ENCODE measurements at places on chromosomes 6 and 20.
A peak's percentile ranks its signal among the peaks of the same experiment; 100 is the strongest.

- peak; percentile 75 for DNase-seq
These were observed 1.9 kb downstream of the DDAH2 start for GRCh38 chr6:31727034-31727716.

DNA sequence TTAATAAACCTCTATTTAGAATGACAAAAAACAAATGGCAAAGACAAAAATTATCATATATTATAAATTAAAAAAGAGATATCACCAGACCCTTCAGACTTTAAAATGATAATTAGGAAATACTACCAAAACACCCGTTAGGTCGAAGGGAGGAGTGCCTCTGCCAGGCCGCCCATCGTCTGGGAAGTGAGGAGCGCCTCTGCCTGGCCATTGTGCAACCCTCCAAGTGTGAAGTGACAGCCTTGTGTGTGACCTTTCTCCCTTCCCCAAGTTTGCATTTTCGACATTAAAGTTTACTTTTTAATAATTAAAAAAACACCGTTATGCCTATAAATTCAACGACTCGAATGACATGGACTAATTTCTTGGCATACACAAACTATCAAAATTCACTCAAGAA lies 64.5 kb upstream of the TASP1 start:
- no peak for DNase-seq

- DNase-seq, result no peak
These were observed 7.9 kb downstream of the ZC2HC1B start for GRCh38 chr6:143872201-143872600.

GRCh38 chr6:154830771-154831170 lies 97.6 kb downstream of the SCAF8 start:
- no peak for DNase-seq

DNA sequence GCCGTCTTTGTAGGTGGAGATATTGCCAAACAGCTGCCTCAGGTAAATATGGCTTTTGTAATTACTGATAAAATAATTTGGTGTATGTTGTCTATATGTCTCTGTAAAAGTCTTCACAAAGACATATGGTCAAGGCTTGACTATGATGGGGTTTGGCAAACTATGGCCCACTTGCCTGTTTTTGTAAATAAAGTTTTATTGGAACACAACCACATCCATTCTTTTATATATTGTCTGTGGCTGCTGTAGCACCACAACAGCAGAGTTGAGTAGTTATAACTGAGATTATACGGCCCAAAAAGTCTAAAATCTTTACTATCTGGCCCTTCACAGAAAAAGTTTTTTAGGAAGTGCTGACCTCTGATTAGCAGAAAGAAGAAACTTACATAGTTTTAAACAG lies 133.6 kb downstream of the DNAH8 start:
- no peak for DNase-seq

DNA sequence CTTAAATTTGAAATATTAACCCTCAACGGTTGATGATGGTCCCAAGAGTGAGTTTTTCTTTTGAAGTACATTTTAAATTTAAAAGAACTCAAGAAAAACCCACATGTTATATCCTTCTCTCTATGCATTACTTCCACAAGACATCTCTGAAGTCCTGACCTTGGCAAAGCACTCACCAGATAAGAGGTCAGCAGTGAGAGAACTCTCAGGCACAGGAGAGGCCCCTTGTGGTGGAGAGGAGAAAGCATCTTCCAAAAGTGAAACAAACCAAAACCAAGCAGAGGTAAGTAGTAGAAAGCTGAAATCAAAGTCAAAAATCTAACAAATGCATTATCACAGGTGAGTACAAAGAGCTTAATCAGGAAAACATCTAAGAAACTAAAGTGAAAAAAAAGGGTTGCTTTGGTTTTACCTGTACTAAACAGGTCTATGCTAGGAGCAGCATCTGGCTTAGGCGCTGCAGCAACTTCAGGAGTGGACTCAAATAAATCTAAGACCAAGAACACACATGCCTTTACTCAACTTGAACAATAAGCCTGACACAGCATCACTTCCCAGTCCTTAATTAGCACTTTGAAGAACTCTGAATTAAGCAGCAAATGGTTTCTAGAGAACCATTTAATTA lies 80.5 kb downstream of the PRSS35 start:
- no peak for DNase-seq

DNA sequence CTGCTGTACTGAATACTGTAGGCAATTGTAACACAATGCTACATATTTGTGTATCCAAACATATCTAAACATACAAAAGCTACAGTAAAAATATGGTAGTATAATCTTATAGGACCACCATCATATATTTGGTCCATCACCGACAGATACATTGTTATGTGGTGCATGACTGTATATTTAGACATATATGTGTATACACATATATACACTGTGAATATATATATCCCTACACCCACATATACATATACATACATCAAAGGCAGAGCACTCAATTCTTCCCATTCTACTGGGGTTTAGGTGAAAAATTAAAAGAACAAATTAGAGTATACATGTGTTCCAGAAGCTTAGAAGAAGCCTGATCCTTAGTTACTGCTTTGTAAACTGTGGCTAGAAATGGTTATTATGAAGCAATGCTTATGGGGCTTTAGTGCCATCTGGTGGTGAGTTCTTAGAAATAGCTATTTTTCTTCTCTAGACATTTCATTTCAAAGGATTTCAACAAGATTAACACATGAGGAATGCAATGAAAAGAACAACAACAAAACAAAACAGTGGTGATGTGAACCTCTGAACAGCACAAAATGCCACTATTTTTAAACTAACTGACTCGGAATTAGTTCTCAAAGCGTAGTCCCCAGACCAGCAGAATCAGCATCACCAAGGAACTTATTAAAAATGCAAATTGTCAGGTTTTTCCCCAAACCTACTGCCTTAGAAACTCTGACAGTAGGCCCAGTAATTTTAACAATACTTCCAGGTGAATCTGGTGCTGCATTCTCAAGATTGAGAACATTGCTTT lies 38.0 kb downstream of the PKHD1 start:
- DNase-seq, result peak; percentile 21

- no peak for DNase-seq
These were observed 771.2 kb upstream of the GJE1 start for GRCh38 chr6:141361559-141361958.

- DNase-seq, result no peak
These were observed 116.6 kb downstream of the FOXC1 start for GRCh38 chr6:1726341-1726768.

DNA sequence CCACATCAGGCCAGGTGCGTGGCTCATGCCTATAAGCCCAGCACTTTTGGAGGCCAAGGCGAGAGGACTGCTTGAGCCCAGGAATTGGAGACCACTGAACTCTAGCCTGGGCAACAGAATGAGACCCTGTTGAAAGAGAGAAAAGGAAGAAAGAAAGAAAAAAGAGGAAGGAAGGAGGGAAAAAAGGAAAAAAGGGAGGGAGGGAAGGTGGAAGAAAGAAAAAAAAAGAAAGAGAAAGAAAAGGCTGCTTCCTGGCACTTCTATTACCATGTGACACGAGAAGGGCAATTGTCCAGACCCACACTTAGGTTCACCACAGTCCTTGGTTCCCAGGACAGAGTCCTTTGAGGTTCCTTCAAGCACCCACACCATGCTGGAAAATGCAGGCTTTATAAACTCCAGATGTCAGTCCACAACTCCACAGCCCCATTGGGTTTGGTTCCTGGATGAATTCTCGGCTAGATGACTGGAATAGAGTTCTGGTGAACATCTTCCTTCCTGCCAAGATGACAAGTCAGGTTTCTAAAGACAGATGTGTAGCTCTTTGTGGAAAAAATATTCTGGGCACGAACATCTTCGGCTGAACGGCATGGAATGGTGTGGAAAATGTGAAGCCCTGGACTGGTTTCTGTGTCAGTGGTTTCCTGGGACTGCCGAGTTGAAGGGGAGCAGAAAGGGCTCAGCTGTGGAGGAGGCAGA lies 32.5 kb downstream of the NT5E start:
- no peak for DNase-seq

DNA sequence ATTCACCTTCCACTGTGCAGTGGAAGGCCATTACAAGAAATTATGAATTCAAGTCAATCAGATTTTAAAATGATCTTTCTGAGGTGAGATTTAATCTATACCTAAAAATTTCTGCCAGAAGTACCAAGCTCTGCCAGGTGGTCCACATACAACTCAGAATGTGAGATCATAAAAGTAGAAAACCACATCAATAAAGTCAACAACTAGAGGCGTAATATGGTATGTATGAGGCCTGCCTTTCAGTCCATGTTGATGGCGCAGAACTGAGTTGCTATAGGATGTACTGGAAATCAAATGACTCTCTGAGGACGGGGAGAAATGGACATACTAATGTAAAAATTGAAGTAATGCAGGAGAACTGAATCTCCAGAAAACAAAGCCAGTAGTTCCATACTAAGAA lies 163.8 kb upstream of the FBXL4 start:
- no peak for DNase-seq

DNA sequence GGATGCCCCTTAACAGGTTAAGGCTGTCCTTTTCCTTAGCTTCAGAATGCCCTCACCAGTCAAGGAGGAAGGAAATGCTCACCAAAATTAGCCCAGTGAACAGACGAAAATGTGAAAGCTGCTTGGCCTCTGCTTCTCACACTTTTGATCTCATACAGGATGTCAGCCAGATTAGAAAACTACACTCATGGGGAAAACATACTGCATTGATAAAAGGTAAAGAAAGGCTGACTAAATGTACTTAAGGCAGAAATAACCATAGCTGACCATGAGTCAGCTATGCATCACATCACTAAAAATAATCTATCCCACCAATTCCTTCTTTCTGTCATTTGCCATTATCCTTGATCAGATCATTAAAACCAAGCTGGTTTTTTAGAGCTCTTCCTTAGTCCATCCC lies 198.4 kb upstream of the TENT5A start:
- no peak for DNase-seq

GRCh38 chr6:153131037-153131981 lies at the start of gene RGS17:
RGS17 (minus strand) TSS chr6:153131282; CDS start chr6:153044018, 87,264 bp downstream.
- DNase-seq, result no peak

- DNase-seq, result no peak
These were observed 545.6 kb downstream of the PKHD1 start for GRCh38 chr6:51541847-51542246.

- DNase-seq, result no peak
These were observed 36.2 kb downstream of the VEGFA start for GRCh38 chr6:43806043-43806757.

DNA sequence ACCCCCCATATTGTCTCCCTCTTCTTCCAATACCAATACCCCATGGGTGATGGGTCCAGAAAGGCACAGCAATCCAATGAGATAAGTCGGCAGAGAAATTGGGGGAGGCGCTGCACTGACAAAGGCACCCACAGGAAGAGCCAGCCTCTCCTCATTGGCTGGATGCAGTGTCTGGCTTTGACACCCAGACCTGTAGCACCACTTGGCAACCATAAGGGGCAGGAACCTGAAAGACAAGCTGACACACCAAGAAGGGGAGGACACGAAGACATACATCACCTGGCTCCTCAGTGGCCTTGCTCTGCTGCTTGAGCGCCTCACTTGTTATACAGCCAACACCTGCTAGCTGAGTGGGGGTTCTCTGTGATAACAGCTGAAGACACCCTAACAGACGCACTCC lies 19.4 kb upstream of the SLC4A11 start:
- DNase-seq, result no peak

DNA sequence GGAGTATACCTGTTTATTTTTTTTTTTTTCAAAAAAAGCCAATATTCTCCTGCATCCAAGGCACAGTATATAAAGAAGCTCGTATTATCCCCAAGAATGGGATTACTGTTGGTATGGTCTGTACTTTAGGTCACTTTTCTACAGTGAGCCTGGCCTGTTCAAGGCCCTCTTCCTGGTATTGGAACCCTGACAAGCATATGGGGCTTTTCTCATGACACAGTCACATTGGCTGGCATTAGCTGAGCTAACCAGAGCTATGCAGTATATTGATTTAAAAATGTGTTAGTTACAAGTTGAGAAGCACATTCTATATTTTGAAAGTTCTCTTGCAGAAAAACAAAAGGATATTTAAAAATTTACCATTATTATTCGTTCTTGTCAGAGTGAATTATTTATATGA lies 48.0 kb downstream of the MCHR2 start:
- DNase-seq, result no peak

DNA sequence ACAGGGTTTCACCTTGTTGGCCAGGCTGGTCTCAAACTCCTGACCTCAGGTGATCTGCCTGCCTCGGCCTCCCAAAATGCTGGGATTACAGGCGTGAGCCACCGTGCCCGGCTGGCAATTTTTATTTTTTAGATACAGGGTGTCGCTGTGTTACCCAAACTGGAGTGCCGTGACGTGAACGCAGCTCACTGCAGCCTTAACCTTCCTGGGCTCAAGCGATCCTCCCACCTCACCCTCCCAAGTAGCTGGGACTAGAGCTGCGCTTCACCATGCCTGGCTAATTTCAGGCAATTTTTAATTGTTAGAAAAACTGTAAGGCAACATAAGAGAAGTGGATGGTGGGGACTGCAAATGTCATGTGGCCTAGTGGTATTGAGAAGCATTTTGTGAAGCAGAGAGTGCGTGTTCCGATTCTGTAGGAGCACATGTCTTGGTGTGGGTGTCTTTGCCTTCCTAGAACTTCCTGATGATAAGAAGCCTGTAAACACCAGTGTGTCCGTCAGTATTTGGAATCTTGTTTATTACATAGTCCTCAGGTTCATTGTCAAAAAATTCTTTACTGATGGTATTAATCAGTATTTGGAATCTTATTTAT lies 18.0 kb downstream of the JARID2 start:
- no peak for DNase-seq

DNA sequence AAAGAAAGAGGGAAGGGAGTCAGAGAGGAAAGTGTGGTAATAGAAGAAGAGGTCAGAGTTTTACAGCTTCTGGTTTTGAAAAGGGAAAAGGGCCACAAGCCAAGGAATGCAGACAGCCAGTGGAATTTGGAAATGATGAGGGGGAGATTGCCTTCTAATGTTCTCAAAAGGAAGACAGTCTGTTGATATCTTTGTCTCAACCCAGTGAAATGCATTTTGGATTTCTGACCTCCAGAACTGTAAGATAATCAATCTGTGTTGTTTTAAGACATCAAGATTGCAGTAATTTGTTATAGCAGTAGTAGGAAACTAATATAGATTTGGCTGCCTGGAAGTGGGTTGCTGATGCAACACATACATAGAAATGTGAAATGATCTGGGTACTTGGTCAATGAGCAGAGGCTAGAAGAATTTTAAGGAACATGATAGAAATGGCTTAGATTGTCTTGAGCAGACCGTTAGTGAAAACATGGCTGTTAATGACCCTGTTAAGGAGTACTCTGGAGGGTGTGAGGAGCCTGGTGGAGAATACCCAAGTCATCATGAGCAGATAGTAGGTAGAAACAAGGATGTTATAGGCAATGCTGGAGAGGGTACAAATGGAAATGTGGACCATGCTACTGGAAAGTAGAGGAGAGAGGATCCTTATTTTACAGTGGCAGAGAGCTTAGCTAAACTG lies 255.8 kb upstream of the RAB32 start:
- DNase-seq, result no peak

DNA sequence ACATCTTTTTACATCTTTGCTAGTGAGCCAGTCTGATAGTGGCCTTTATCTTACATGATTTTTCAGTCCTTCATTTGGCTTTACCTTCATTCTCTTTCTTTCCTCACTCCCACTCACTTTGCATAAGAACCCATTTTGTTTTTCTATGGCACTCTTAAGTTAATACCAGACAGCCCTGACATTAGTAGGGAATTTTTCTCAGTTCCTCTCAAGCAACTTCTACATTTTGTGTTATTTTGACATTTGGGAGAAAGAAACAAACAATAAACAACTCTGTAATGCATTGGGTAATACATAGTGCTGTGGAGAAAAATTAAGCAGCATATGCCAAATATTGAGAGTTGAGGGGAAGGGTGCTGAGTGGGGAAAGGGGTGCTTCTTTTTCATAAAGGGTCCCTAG lies 524.1 kb upstream of the JAG1 start:
- no peak for DNase-seq

GRCh38 chr20:47663354-47664067 lies 121.8 kb downstream of the SULF2 start:
- DNase-seq, result peak; percentile 88

Measured in memory B cell (primary cell).